NAMALWA (cell line): ENCODE measurements at places on chromosomes 1 and 21.

GRCh38 chr1:210620867-210621488, 292.3 kb downstream of the HHAT start:
- DNase-seq = no peak

DNA sequence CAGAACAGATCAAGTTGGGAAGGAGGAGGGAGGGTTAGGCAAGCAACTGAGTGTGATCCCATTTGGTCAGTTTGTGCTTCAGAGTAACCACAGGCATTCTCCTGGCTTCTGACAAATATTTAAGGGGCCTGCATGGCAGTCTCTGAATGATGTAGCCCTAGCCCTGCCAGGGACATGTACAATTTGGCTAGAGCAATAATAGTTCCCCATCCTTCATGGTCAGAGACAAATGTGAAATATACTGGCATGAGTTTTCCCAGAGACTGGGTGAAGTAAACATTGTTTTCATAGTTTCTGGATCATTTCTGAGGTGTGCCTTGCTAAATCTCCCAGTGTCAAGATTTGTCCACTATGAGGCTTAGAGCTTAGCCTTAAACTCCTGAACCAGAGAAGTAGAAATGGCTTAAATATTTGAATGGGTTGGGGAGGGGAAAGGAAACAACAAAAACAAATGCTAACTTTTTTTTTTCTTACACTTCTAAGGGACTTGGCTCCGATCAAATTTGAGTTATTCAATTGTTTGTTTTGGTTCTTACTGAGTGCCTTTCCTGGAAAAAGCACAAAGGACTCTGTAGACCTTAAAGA, 42.0 kb upstream of the UBE2U start:
- no peak for DNase-seq

GRCh38 chr1:199172171-199173124, 533.6 kb downstream of the PTPRC start:
- DNase-seq = no peak

DNA sequence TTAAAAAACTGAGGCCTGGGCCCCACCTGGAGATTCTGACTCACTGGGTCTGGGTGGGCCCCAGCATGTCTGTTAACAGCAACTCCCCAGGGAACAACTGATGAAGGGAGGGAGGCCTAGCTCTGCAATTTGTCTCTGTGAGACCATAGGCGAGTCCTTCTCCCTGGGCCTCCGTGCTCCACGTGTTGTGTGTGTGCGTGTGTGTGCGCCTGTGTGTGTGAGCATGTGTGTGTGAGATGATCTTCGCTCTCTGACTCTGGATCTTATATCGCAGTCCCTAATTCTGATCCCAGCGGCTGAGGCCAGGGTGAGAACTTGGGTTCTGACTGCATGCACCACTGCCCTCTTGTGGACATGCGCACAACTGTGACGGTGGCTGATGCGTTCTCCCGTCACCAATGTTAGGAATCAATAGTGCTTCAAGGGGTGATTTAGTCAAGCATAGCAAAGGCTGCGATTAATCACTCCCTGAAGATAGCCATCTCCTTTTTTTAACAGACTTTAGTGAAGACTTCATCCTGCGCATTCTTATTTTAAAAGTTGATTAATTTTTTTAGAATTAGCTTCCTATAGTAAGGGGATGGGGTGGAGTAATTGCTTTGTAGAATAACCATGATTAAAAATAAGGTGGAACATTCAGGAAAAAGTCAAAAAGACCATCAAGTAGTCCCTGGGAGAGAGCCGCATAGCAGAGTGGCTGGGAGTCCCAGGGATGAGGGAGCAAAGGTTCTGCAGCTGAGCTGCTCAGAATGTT, 62.4 kb upstream of the USP24 start:
- peak; percentile 88 for DNase-seq
